HFFc6 (cell line): ENCODE measurements at places on chromosomes 1 and 21.

GRCh38 chr1:89130716-89131115, 4.8 kb upstream of the GBP2 start:
- DNase-seq = no peak

GRCh38 chr21:33428669-33429068, 25.5 kb downstream of the IFNGR2 start:
- peak; percentile 20 for DNase-seq

DNA sequence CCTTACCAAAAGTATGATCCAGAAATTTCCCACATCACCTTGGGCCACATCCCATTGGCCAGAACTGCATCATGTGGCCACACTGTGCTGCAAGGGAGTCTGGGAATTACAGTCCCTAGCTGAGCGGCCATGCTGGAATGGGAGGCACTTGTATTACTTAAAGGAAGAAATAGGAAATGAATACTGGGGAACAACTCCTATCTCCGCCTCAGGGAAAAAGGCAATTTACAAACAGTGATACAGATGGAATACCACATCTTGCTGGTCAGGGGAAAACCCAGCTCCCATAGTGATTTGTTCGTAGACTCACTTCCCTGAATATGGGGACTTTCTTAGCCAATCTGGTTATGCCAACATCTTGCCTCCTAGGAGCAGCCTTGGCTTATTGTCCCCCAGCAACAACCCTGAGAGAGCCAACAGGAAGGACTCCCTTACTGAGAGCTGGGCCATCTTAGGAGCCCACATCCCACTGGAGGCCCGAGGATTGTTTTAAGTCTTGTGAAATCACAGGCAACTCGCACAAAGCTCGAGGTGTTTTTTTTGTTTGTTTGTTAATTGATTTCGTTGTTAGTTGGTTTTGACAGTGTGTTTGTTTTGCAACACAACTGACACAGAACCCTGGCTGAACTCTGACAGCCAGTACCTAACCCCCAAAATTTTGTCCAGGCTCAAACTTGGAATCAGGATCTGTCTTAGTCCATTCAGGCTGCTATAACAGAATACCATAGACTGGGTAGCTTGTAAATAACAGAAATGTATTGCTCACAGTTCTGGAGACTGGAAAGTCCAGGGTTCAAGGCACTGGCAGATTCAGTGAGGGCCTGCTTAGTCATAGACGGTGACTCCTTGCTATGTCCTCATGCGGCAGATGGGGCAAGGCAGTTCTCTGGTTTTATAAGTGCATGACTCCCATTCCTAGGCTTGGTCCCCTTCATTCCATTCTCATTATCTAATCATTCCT, 14.9 kb downstream of the CDA start:
- DNase-seq = peak; percentile 98

DNA sequence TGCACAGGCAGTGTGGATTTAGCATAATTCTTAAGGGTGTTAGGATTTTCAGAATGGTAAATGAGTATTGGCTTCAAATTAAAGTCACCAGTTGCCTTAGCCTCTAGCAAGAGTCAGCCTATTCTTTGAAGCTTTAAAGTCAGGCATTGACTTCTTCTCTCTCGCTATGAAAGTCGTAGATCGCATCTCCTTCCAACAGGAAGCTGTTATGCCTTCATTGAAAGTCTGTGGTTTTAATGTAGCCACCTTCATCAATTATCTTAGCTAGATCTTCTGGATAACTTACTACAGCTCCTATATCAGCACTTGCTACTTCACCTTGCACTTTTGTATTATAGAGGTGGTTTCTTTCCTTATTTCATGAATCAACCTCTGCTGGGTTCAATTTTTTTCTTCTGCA, 320.2 kb downstream of the PTPRC start:
- DNase-seq = no peak

- no peak for DNase-seq
Observed at GRCh38 chr1:235736263-235736662, 86.7 kb upstream of the GNG4 start.

- DNase-seq = peak; percentile 85
Observed at GRCh38 chr1:202283379-202283844, 58.3 kb downstream of the UBE2T start.

- no peak for DNase-seq
Observed at GRCh38 chr1:241722947-241723346, 70.9 kb downstream of the WDR64 start.

DNA sequence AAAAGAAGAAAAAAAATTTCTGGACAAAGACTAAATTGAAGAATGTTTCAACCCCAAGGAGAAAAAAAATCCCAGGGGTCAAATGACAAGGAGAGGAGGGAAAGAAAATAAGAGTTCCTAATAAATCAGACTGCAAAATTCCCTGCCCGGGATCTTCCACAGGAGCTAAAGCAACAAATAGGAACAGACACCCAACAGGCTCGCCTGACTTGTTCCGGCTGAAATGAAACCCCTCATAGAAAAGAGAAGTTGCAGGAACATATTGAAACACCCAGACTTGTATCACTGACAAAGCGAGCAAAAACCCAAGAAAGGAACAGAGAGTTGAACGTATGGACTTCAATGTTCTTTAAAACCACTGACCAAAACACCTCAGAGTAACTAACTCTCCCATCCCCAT, 123.0 kb downstream of the TIAM1 start:
- DNase-seq = no peak

- DNase-seq = no peak
Observed at GRCh38 chr1:212007886-212008285, 27.5 kb downstream of the INTS7 start.

DNA sequence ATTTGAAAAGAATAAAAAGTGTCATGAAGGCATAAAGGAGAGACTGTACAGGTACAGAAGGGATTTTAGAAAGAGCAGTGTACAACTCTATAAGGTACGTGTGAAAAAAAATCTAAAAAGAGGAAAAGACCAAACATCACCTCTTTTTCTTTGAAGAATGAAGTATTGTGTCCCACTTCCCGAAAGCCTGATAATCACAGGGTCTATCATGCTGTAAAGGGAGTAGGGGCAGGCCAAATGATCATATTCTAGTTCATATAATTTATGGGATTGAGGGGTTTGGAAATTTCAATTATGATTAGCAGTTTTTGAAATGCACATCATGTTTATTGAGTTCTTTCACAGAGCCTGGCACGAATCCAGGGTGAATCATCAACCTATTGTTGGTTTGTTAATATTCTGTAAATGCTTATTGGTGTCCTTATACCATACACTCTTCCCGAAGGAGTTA, 910 bp upstream of the RERE start:
- peak; percentile 70 for DNase-seq

DNA sequence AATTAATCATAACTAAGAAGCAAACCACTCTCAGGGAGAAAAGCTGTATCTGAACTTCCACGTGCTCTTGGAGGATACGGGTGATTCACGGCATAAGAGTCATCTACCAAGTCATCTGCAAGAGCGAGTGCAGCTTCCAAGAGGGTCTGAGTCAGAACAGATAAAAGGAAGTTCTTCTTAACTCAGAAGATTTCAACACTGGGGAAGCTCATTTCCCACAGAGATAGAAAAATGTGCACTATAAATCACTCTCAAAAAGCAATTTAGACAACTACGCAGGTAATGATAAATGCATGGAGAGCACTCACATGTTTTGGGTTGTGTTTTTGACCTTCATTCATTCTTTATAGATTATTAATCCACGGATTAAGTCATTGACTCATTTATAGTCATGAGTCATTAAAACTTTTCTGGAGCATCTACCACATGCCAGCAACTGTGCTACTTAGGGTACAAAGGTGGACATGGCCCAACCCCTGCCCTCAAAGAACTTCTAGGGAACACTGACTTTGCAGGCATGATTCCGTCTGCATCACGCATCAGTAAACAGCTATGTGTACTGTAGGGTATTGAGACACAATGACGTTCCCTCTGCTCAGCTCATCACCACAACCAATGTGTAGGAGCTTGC, 20.8 kb downstream of the KCNJ15 start:
- peak; percentile 99 for DNase-seq

- DNase-seq = no peak
Observed at GRCh38 chr1:116763787-116764465, 9.7 kb downstream of the CD2 start.

DNA sequence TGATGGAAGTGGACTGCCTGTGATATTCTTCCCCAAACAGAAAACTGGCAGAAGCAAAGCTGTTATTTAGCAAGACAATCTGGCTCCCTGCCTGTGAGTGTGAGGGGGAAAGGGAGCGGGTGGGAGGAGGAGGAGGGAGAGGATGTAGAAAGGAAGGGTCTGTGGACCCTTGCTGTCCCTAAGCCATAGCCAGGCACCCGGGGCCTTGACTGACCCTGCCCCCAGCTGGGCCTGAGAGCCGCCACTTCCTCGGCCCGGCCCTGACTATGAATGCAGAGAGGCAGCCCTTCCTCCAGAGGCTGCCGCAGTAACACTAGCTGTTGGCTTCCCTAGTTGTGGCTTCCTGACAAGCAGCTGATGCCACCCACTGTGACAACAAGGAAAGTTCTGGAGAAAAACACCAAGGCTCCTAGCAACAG, 13.9 kb downstream of the PLA2G2F start:
- DNase-seq = no peak

DNA sequence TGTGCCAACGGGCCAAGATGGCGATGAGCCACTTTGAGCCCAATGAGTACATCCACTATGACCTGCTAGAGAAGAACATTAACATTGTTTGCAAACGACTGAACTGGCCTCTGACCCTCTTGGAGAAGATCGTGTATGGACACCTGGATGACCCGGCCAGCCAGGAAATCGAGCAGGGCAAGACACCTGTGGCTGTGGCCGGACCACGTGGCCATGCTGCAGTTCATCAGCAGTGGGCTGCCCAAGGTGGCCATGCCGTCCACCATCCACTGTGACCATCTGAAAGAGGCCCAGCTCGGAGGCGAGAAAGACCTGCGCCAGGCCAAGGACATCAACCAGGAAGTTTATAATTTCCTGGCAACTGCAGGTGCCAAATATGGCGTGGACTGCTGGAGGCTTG, 32.2 kb upstream of the GPR137B start:
- DNase-seq = no peak

DNA sequence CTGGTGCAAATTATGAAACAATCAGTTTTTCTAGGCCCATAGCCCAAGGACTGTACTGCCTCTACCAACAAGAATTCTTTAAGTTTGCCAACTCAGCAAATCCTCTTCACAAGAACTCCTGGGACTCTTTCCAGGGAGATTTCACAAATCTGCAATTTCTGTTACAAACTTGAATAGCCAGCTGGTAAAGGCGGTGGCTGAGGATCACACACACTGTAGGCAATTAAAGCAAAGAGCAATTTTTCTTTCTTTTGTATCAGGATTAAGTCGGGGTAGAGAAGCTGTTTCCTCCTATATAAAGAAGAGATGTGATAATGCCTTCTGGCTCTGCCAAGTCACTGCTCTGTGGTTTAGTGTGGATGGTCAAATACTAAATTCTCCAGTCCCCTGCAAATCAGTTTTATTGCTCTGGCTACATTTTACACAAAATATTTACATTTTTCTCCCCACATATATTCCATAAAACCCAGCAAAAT, 1.7 kb downstream of the ALDH9A1 start:
- DNase-seq = peak; percentile 78

- no peak for DNase-seq
Observed at GRCh38 chr1:203252678-203253077, 23.2 kb upstream of the CHIT1 start.

GRCh38 chr1:202160377-202160940, at the start of gene PTPN7:
Gene PTPN7, minus strand, starts transcription at chr1:202160602. Its CDS starts 1,200 bp downstream, at chr1:202159402.
- DNase-seq = no peak
